Iris pigment epithelial cell (primary cell): ENCODE measurements at places on chromosomes 16 and 17.
A peak's percentile ranks its signal among the peaks of the same experiment; 100 is the strongest.

DNA sequence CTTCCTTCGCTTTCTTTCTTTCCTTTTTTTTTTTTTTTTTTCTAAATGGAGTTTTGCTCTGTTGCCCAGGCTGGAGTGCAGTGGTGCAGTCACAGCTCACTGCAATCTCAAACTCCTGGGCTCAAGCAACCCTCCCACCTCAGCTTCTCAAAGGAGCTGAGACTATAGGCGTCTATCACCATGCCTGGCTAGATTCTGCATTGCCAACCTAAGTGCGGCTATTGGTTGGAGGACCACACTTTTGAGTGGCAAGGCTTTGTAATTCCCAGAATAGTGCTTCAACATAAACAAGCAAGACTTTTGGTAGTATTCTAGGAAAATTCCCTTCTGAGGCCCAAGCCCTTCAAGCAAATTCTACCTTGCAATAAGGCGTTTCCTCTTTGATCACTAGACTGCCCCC is 107.8 kb downstream of the YPEL2 start:
- DNase-seq: no peak

DNA sequence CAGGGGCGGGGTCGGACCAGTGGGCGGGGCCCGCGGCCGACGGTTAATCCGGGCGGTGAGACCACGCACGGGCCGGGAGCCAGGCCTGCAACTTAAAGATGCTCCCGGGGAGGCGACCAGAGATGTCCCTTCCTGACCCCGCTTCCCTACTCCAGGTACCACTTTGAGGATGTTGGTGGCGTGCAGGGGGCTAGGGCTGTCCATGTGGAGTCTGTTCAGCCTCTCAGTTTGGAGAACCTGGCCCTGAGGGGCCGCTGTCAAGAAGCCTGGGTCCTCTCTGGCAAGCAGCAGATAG is 580 bp downstream of the RANGRF start:
- DNase-seq: no peak

DNA sequence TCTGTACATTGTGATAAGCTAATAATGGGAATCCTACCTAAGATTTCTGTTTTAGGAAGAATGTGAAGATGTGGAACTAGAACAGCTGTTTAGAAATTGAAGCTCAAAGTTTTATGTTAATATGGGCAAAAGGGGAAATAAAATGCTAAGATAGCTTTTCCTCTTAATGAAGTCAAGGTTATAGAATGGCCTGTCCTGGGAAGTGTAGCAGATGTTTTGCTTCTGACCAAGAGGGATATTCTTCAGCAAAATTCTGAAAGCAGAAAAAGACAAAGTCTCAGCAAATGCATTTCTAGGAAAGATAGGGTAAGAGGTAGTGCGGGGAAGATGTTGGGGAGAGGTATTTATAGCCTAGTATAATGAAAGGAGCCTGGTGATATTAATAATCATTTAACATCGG is 13.1 kb downstream of the MAP3K3 start:
- no peak for DNase-seq

DNA sequence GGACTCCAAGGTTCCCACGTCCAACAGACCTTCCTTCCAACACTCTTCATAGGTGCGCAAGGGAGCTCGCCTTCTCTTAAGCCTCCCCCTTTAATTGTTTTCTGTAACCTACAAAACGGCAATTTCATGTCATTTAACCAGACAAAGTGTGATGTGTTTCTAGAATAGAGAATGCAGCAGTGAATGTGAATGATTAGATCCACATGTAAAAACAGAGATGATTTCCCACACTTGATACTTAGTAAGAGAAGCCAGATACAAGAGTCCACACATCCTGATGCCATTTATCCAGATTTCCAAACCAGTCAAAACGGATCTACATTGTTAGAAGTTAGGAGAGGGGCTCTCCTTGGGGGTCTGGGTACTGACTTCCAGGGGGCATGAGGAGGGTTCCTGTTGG is 89.3 kb downstream of the IRF8 start:
- DNase-seq: no peak

GRCh38 chr17:60229188-60229802 is 79.5 kb downstream of the CA4 start:
- DNase-seq: peak; percentile 59

- DNase-seq: no peak
These were observed 20.0 kb upstream of the XYLT2 start for GRCh38 chr17:50325906-50326305.

- DNase-seq: no peak
These were observed 28.6 kb upstream of the NUDT16L1 start for GRCh38 chr16:4664538-4665418.

DNA sequence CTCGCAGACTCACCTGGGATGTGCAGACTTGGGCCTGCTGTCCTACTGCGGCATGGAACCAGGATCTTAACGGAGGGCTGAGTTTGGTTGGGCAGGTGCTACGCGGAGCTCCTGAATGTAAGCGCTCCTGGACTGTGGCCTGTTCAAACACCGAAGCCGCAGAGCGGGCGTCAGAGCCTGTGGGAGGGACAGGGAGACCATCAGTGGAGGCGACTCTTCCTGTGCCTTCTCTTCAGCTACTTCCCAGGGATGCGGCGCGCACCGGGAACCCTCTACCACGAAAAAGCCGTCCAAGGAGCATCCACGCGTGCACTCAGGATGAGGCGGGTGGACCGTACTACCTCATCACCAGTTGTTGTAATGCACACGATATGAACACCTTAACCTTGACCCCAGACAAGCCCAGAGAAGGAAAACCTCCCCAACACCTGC is 2.0 kb downstream of the USP36 start:
- DNase-seq: no peak

GRCh38 chr17:49748791-49749190 is 15.1 kb downstream of the FAM117A start:
- DNase-seq: no peak

GRCh38 chr16:52740766-52741165 is 193.8 kb upstream of the TOX3 start:
- DNase-seq: no peak

GRCh38 chr17:57625957-57626356 is 119.1 kb downstream of the CCDC182 start:
- DNase-seq: no peak

DNA sequence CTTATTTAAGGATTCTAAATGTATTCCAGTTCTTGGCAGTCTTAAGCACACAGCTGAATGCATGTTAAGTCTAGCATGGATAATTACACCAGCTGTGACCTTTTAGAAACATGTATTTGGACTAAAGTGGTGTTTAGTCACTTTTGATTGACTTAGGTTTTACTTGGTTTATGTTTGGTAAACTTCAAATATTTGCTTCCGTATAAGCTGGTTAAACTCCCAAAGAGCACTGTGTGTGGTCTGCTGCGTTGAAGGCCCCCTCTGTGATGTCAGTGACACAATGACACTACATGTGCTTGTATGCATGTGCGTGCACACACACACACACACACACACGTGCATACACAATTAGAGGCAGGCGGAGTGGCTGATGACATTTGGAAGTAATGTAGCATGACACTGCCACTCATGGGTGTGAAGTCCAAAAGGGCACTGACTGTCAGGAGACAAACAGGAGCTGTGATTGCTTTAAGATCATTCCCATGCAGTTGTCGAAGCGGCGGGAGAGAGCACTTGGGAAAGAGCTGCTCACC is 156.1 kb upstream of the CDH13 start:
- peak; percentile 3 for DNase-seq

GRCh38 chr16:58458606-58459343 is 41.2 kb upstream of the NDRG4 start:
- no peak for DNase-seq

- DNase-seq: no peak
These were observed 690.1 kb downstream of the WWOX start for GRCh38 chr16:78789561-78789960.

- DNase-seq: no peak
These were observed 22.3 kb downstream of the PPL start for GRCh38 chr16:4914528-4915225.

DNA sequence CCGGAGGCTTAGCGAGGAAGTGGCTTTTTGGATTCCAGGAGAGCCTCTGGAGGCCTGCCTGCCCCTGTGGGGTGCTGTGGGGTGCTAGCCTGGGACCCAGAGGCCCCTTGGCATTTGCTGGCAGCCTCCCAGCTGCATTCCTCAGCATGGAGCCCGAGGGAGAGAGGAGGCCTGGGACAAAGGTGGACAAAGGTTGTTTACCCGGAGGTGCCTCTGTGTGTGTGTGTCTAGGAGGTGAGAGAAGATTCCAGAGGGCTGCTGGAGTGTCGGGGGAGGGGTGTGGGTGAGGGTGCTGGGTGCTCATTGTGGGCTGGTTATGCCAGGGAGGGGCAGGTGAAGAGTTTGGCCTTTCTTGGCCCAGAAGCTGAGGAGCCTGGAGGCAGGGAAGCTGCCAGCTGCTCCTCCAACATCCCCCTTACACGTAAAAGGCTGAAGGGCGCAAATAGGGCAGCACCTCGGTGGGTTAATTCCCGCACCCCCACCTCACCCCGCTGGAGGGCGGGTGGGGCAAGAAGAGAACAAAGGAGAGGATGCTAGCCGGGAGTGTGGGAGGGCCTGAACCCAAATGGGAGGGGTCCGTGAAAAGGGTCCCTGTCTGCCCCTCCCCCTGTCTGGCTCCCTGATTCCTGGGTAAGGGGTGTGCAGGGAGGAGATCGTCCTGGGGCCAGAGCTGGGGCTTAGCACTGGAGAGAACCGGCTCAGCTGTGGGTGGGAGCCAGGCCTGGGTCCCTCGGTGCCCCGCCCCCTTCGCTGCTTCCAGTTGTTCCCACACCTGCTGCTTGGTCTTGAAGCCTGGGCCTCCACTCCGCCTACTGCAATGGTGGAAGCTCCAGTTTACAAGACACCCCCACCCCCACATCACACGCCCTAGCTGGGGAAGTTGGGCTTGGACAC is 9.9 kb downstream of the HEXIM2 start:
- DNase-seq: no peak

DNA sequence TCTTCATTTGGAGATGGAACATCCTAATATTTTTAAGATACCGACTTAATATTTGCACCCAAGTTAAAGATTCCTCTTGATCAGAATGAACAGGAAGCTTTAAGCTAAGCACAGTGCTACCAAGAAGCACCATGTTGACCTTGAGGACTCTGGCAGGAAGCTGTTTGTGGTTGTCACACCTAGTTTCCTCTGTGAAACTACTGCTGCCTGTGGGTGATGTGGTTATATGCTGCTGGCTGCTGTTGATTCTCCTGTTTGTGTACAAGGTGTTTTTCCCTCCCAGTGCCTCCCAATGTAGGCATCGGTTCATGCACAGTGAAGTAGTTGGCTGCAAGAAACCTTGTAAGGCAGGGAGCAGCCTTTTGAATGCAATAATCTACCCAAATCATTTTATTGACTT is 23.4 kb downstream of the RBL2 start:
- DNase-seq: peak; percentile 30

DNA sequence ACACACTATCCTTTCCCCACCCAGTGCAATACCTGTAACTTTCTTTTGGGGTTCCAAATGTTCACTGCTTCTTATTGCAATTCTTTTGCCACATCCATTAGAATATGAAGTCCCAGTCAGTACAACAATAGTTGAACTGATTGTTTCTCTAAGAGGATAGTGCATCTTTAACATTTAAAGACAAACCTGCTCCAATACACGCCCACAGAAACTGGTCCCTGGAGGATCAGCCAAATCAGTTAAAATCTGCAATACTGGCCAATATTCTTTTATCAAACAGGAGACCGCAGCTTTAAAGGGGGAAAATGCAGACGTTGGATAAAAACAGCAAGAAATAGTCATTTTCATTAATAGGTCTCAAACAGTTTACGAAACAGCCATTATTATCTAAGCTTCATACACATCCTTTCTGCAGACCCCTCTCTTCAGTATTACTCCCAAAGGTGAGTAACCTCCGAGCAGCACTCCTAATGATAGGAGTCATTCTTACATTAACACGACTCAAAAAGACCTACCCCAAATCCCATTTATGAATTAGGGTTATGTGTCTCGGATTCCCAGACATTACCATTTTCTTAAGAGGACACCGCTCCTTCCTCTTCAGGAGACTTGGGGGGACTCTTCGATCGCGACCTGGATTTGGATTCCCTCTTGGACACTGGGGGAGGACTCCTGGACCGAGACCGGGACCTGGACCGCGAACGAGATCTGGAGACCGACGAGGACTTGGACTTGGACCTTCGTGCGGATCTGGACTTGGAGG is 1.4 kb downstream of the SRSF2 start:
- DNase-seq: no peak

DNA sequence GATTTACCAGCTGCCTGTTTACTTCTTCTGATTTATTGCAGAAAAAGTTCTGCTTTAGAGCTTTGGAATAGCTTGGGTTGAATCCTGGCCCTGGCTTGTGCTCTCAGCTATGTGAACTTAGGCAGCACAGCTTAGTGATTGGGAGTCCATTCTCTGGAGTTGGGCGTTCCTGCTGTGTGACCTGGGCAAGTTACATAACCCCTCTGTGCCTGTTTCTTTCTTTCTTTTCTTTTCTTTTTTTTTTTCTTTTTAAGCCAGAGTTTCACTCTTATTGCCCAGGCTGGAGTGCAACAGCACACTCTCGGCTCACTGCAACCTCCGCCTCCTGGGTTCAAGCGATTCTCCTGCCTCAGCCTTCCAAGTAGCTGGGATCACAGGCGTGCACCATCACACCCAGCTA is 51.5 kb upstream of the AQP8 start:
- no peak for DNase-seq

DNA sequence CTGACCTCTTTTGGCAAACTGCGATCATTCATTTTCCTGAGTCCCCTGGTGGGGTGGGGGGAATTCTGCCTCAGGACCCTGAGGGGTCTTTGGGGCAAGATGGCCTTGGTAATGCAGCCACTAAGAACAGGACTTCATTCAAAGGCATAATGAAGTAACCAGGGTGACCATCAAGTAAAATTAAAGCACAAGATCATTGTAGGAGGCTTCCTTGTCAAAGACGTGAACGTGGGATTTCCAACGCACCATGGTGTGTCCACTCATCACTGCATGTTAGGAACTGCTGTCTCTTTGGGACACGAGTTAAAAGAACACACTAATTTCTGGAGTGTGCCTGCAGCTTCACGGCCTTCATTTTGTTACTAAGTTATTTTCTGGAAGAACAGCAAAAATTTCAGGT is 51.3 kb downstream of the NDE1 start:
- no peak for DNase-seq

GRCh38 chr17:55903028-55903690 is 152.3 kb downstream of the PCTP start:
- DNase-seq: no peak

DNA sequence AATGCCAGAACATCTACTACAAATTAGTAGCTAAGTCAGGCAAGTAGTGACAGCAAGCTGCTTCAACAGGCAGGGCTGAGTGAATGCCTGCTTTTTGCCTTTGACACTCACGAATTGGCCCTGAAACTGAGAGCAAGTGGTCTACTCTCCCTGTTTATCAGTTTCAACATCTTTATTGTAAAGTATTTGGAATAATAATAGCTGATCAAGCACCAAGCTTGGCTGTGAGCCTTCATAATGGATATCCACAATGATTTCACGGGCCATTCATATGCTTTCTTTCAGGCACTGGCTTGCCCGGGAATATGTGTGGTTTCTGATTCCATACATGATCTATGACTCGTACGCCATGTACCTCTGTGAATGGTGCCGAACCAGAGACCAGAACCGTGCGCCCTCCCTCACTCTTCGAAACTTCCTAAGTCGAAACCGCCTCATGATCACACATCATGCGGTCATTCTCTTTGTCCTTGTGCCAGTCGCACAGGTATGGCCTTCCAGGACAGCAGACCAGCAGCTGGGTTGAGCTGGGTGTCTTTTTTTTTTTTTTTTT is 5.2 kb downstream of the TLCD3A start:
- DNase-seq: no peak
